IPS DF 6.9 (cell line): ENCODE measurements at places on chromosomes 11 and 22.

GRCh38 chr11:19447150-19447566 lies 206.4 kb upstream of the E2F8 start:
- no peak for DNase-seq

DNA sequence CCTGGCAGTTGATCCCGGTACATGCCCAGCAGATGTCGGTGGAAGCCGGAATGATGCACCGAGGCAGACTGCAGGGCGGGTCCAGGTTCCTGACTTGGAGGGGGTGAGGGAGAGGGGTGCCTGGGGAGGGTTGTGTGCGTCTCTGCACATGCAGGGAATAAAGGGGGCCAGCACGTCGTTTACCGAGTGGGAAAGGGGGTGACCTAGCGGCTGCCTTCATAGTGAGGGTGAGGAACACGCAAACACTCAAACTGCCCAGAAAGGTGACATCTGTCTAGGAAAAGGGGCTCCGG lies 801.7 kb downstream of the TBC1D22A start:
- DNase-seq: no peak

DNA sequence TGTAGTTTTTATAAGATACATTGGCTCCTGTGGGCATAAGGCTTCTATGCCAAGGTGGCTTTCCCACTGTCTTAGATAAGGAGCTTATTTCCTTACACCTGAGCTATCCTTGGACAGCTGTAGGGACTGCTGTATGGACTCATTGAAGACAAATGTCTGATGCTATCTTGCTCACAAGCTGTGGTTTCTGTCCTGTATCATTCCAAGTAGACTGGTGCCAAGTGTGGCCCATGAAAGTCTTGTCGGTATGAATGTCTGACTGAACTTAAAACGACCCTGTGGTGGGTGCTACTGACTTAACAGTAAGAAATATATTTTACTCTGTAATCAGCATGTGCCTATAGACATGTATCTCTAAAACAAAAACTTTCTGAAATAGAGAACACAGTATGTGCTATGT lies 45.0 kb downstream of the LARGE2 start:
- DNase-seq: no peak

DNA sequence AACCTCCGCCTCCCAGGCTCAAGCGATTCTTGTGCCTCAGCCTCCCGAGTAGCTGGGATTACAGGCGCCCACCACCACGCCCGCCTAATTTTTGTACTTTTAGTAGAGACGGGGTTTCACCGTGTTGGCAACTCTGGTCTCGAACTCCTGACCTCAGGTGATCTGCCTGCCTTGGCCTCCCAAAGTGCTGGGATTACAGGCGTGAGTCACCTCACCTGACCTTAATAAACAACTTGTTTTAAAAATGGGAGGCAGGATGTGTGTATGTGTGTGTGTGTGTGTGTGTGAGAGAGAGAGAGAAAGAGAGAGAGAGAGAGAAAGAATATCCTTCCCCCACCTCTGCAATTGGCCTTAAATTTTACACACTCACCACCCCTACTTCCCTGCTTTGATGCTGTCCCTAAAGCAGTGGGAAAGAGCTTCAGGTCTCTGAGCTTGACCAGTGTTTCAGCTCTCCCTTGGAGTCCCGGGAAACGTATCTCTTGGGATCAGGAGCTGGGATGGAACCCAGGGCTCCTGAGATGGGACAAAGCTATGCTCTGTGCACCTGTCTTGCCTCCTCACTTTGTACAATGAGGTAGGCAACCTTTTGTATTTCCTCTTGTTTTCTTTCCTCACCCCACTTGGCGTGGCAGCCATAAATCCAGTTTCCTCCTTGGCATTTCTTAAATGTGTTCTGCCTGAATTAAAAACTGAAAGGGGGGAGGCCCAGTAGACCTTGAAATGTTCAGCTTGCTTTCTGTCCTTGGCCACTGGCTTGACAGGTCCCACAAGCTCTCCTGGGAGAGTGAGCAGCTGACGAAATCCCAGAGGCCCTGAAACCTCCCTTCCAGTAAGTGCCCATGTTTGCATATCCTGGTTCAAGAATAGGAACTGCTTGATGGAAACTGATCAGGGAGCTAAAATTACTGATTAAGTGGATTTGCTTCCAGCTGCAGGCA lies 17.8 kb upstream of the XBP1 start:
- no peak for DNase-seq

DNA sequence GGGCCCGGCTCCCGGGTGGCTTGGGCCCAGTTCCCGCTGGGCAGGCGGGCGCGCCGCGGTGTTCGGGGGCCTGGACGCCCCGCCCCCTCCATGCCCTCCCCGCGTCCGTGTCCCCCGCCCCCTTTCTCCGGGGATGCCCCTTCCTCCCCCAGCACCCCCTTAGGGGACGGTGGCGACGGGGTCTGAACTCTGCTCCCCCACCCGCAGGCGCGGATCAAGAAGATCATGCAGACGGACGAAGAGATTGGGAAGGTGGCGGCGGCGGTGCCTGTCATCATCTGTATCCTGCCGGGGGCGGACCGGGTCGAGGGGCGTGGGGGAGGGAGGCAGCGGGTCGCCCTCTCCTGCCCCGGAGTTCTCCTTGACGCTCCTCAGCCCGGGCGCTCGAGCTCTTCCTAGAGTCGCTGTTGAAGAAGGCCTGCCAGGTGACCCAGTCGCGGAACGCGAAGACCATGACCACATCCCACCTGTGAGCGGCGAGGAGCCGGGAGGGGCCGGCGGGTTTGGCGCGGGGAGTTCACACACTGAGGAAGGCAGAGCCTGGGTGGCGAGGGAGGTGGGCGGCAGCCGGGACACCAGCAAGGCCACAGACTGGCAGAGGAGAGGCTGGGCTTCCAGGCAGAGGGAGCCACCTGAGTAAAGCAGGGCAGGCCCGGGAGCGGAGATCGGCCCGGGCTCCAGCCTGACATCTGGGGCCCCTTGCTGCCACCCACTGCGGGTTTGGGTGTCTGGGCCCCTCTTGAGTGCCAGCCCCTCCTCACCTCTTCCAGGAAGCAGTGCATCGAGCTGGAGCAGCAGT lies 546 bp downstream of the DRAP1 start:
- DNase-seq: no peak

DNA sequence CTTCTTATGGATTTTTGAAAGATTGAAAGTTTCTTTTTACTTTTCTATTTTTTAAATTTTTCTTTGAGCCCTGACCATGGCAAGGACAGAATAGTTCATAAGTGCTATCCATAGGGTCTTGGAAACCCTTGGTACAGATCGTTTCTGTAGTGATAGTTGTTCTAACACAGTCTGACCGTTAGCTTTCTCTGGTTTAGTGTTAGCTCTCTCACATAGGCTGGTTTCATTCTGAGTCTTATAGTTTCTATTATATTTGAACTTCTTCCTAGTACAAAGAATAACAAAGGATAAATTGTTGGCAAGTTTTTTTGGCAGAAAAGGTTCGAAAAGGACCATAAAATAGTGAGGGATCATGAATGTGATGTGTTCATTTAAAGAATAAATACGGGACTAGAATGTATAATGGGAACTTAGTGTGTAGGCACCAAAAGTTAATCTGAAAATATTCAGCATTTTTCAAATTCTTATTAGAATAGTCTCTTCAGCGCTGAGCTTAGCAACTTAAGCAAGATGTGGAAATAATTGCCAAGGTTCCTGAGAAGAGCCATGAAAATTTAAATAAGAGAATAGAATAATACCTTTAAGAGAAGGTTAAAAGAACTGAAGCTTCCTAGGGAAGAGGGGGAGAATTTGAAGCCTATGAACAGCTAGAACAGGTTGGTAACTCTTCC lies 24.1 kb downstream of the FDX1 start:
- DNase-seq: no peak

DNA sequence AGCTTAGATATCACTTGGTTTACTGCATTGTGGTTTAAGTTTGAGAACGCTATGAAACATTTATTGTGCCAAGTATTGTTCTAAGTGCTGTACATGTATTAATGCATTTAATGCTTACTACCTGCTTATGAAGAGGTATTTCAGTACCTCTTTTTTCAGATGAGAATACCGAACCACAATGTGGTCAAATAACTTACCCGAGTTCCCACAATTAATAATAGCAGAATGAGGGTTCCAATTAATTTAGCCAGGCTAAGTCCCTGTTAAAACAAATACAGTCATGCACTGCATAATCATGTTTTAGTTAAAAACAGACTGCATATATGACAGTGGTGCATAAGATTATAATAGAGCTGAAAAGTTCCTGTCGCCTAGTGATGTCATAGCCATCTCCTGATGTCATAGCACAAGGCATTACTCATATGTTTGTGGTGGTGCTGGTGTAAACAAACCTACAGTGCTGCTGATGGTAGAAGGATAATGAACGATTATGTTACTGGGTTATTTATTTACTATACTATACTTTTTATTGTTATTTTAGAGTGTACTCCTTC lies 4.3 kb downstream of the ZC3H12C start:
- DNase-seq: no peak

DNA sequence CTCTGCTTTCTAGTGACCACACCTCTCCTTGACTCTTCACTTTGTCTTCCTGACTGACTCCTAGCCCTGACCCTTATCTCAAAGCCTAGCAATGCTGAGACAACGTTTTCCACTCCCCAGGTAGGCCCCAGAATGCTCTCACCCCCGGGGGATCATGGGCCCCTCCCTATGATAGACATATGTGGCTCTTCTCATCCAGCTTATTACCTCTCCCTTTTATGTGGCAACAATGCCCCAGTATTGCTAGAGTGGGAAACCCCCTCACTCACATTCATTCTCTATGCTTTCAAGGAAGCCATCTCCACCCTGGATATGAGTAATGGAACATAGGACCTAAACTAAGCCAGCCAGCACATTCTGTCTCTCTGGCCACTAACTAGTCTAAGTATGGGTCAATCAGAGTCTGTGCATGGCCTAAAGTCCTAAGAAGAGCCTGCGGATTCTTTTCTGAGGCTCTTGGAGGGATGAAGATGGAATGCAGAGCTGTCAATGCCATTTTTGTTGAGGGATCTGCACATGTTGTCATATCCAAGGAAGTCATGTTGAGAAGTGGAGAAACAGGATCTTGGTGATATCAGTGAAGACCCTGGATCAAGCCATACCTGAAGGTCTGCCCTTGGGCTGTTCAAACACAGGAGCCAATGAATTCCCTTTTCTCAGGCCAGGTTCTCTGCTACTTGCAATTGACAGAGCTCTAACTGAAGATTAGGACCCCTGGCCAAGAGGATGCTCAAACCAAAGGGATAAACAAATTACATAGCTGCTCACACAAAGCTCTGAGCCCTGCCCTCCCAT lies 79.8 kb upstream of the GRK3 start:
- DNase-seq: no peak

DNA sequence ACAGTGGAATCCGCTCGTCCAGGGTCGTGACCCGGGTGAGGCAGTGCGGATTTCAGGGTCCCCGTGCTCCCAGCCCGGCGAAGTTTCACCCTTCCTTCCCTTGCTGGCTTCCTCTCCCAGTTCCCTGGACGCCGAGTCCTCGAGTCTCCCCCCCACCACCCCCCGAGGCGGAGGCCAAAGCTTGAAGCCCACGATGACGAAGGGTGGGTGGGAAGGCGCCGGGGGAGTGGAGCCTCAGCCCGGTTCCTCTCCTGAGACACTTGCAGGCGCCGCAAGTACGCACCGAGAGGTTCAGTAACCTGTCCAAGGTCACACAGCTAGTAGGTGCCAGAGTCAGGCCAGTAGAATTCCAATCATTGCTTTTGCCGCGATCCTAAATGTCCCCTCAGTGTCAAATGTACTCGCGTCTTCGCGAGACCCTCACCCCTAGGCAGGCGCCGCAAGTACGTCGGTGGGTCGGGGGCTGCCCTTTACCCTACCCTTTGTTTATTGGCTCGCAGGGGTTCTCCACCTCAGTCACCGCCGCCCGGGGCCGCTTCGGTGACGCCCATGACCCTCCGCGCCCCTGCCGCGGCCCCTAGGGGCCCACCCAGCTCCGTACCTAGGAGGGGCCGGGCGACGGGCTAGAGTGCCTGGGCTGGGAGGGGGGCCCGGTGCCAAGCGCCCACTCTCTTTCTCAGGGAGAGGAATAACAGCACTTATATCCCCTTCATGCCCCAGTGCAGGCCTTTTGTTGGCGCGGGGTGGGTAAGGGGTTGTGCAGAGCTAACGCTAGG lies 5.7 kb upstream of the CHRM1 start:
- no peak for DNase-seq

DNA sequence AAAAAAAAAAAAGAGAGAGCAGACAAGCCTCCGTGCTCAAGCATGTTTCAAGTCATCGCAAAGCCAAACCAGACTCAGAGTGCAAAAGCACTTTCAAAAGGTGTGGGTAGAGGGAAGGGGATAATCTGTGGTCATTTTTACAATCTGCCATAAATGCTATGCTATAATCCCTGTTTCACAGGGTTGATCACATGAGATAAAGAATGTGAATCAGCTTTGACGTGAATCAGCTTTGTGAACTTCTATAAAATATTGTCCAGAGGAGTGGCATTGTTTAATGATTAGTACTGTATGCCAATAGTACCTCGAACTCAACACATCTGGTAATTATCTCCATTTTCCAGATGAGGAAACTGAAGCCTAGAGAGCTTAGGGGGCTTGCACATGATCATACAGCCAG lies 20.0 kb upstream of the POLD3 start:
- DNase-seq: no peak

GRCh38 chr11:19059833-19060232 lies 684 bp downstream of the MRGPRX2 start:
- no peak for DNase-seq

DNA sequence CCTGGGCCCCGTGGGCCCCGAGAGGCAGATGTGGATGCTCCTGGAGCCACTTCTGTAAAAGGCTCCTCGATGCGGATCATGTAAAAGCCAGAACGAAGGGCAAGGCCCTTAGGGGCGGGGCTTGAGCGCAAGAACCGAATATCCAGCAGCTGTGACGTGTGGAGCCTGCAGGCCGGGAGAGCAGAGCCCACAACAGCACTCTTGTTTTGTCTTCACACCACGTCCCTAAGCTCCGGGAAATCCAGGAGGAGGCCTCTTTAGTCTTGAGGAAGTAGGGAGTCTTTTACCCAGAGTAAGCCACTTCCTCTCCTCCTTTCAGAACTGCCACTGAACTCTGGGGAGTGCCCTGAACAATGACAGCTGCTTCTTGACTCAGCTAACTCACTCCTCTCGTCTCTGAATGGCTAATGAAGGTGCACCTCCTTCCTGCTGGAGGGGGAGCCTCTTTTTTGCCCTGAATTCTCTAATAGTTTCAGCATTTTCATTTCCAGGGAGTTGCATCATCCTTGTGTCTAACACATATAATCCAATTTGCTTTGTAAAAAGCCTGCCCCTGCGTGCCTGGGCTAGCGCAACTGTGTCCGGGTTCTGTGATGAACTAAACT lies 12.5 kb downstream of the L3MBTL2 start:
- DNase-seq: no peak

DNA sequence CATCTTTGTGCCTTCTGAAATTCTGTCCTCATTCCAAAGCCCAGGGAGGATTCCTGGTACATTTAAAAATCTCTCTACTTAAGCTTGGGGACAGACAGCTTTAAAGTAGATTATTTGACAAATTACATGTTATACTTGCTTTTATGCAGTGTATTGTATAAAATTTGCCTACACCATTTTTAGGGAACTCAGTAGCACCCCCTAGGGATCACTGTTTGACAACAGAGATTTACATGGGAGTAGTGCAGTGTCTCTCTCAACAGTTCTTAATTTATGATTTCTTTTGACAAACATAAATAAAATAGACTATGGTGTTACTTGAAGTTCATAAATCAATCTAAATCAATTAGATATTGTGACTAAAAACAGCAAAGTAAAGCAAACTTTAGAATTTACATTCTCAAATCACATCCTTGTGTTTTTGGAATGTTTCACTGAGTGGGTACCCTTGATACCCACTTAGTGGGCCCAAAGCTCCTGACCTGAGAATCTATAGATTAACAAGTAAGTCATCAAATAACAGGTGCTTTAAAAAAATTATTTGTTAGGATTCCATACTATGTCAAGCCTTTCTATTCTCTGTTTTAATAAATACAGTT lies 428.8 kb downstream of the DYNC2H1 start:
- no peak for DNase-seq
